ENCODE measurements at places on chromosomes 3 and 15. TPM values are rescaled to one million over a fixed set of nuclear protein-coding genes. Genes with fewer than 3 reads are reported as not detected.

DNA sequence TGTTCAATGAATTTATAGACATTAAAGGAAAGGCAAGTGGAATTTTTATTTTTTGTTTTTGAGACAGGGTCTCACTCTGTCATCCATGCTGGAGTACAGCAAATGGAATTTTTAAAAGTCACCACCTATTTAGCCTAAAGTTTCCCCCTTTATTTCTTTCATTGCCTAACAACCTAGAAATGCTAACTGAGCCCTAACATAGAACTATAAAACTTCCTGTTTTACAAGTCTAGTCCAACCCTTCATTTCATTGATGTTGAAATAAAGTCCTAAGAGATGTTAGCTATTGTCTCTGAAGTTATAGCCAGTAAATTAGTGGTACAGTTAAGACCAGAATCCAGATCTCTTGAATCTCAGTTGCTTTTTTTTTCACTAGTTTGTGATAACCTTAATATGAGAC is 39.0 kb downstream of the MAPK6 start:
- no peak for DNase-seq

- no peak for DNase-seq
Observed at GRCh38 chr3:171935261-171936123, 92.3 kb downstream of the TMEM212 start.

GRCh38 chr3:66778777-66779176 is 219.3 kb upstream of the KBTBD8 start:
- DNase-seq: no peak

DNA sequence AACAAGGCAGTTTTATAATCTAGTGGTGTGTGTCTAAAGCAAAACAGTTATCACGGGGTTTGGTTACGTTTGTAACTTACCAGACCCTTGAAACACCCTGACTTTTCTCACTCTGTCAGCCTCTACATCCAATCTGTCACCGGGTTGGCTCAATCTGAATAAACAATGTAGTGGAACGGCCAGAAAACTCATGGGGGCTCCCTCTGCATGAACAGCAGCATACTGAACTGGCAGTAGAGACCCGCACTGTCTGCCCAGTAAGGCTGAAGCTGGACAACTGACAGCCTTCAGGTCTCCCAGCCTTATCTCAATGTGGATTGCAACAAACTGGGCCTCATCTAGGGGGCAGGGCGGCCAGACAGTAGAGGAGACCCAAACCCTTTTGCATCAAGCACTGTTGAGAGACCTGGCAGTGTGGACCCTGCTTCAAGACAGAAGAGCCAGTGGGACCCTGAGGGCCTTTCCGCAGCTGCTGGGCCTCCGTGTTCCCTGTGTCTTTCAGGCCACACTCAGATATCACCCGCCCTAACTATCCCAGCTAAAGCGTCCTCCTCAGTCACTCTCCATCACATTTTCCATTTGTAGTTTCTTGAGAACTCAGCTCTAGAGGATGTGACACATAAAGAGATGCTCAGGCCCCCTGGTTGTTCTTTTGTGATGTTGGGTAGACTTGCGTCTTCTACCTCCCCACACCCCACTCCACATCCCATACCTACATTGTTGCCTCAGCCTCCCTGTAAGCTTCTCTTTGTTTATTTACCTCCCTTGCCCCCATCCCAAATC is 181.2 kb upstream of the NR2E3 start:
- DNase-seq: no peak

GRCh38 chr3:85939074-85939482 is 980.3 kb downstream of the CADM2 start:
- no peak for DNase-seq

DNA sequence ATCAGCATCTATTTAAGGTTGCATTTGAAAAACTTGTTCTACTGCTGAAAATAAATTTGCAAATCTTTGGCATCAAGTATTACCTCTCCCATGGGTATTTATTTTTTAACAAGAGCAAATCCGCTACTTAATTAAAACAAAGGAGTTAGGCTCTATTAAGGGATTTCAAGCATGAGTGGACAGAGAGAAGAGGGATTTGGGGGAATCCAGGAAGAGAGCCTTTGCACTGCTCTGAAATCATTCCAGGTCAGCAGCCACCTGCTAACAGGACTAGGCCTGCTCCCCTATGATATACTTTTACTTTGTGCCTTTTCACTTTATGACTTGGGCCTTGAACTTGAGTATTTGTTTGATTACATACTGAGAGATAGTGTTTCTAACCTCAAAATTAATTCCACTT is 57.1 kb downstream of the IQCH start:
- no peak for DNase-seq

DNA sequence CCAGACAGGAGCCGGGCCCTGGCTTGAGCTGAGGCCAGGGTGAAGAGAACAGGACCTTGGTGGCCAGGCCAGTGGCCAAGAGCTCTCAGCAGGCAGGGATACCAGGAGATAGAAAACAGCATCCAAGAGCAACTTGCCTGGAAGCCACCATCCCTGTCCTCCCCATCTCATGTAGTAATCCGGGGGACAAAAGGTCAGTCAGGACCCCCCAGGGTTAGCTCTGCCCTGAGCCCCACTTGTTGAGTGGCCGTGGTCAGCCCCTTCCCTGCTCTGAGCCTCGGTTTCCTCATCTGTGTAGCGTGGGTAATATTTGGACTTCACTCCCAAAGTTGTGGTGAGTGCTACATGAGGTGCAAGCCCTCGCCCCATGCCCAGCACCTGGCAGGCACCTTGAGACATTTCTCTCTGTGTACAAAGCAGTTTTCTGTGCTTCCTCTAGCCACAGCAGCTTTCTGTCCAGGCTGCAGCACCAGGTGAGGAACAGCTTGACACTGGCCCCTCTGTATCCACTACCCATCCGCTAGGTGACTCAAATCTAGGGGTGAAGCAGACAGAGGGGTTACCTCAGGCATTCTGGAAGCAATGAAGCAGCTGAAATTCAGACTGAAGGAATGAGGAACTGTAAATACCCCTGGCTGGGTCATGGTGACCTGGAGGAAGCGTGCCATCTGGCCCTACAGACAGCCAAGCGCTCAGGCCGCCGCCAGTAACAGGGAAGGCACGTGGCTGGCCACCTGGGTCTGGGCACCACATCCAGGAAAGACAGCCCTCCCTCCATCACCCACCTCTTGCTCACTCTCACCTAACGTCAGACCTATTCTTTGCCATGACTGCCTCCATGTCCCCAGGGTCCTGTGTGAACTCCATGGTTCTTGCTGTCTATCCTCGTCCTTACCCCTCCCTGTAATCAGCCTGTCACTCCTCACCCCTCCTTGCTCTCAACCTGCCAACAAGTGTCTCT is 6.7 kb downstream of the CISH start:
- DNase-seq: no peak

- no peak for DNase-seq
Observed at GRCh38 chr3:122977746-122978466, 49.7 kb downstream of the SEMA5B start.

GRCh38 chr15:51163843-51164242 is 69.1 kb upstream of the TNFAIP8L3 start:
- DNase-seq: no peak

DNA sequence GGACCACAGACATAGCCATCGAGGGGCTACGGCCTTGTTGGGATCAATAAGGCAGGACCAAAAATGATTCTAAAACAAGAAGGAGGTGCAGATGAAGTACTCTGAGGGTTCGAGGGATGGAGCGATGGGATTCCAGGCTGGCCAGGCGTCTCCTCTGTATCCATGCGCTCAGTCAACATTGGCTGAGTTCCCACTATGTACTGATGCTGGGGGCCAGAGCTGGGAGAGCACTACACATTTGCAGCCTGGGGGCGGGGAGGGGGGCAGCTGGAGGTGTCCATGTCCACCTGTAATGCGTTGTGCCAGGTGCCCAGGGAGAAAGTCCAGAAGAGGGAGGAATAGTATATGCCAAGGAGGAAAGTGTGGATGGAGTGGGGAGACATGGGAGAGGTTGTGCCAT is 81.5 kb downstream of the AAGAB start:
- DNase-seq: no peak

DNA sequence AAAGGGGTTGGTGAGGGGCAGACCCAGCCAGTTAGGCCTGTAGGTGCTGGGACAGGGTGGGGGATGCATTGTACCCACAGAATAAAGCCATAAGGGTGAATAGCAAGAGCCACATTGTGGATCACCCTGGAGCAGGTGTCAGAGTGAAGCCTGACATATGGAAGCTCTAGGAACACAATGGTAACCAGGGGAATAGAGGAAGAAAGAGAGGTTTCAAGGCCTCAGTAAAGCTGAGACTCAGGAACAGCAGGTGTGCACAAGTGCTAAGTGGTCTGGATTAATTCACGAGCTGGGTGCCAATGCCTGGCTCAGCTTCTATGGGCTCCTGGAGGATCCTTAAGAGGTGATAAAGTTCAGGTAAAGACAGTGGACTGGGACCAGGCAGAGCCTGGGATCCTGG is 323.7 kb upstream of the CTNNB1 start:
- DNase-seq: no peak

DNA sequence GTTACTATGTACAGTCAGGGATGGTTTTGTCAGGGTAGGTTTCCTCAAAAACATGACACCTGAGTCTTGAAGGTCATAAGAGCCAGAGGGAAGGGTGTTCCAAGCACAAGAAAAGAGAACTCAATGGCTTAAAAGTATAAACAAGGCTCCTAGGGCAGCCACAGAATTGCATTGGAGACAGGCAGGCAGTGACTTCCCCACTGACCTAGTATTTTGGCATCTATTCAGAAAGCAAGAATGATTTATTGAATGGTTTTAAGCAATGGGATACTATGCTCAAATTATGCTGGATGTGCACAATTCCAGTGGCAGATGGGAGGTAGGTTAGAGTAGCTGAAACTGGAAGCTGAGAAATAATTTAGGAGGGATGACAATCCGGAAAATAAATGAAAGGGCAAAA is 54.0 kb downstream of the TSC22D2 start:
- no peak for DNase-seq

- no peak for DNase-seq
Observed at GRCh38 chr3:67384760-67385397, 269.5 kb downstream of the SUCLG2 start.

- DNase-seq: no peak
Observed at GRCh38 chr15:41341519-41341918, 8.8 kb downstream of the NUSAP1 start.

- DNase-seq: no peak
Observed at GRCh38 chr3:138195481-138195880, 8.4 kb downstream of the ARMC8 start.

DNA sequence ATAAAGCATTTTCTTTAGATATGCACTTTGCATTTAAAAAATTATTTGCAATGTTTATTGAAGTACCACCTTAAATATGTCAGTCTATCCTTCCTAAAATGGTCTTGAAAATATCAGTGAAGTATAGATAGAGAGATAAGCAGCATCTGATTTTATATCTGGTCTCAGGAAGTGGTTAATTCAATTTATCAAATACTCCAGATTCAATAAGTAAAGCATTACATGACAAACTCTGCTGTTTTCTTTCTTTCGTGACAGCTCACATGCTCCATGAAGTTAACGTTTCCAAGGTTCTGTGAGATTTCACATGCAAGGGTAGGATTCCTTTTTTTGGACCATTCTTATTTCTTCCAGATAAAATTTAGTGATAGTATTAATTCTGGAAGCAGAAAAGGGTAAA is 775.4 kb upstream of the ROBO1 start:
- DNase-seq: no peak

DNA sequence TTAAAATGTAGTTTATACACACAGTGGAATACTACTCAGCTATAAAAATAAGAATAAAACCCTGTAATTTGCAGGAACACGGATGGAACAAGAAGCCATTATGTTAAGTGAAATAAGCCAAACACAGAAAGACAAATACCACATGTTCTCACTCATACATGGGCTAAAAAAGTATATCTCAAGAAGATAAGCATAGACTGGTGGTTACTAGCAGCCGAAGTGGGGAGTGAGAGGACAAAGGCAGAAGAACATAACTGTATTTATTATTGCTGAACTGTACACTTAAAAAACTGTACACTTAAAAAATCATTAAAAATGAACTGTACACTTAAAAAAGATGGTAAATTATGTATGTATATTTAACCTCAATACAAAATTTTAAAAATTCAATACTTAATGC is 11.0 kb downstream of the UBE3A start:
- no peak for DNase-seq

GRCh38 chr3:62875558-62876002 is 364 bp upstream of the CADPS start:
- no peak for DNase-seq

Gene AADACL2
- total RNA-seq: 0.33 TPM

Gene IQCH
- 0.83 TPM for total RNA-seq

Gene CACNA2D2
- total RNA-seq: 0.99 TPM

Gene SNTN
- total RNA-seq: not detected

Gene TFRC
- 54.8 TPM for total RNA-seq

Gene CSPG5
- not detected for total RNA-seq

Gene CCDC14
- 10.1 TPM for total RNA-seq

Gene ZMAT3
- total RNA-seq: 23.3 TPM

Gene CCDC13
- total RNA-seq: 3.0 TPM

Gene CCDC33
- not detected for total RNA-seq

Gene LDHAL6B
- not detected for total RNA-seq
